ENCODE measurements at places on chromosomes 2 and 18.

- DNase-seq = no peak
Observed at GRCh38 chr18:36205166-36205565, 17.9 kb downstream of the MOCOS start.

- no peak for DNase-seq
Observed at GRCh38 chr18:42549596-42549995, 565.9 kb downstream of the RIT2 start.

- no peak for DNase-seq
Observed at GRCh38 chr2:58293056-58293455, 51.9 kb upstream of the FANCL start.

GRCh38 chr2:11458753-11459152 lies 7.2 kb downstream of the E2F6 start:
- no peak for DNase-seq

DNA sequence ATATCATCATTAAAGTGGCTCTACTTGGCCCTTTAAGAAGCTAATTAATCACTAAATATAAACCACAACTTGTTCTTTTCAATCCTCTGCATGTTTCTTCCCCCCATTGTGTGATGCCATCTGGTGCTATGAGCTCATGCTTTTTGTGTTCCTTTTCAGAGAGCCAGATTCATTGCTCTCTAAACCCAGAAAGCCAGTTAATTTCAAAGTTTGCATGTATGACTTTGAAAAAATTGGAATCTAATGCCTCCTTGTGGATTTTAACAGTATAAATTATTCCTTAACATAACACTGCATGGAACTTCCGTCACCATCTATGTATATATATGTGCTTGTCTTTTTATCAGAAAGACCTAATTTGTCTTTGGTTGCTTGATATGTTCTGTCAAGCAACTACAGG lies 31.1 kb downstream of the TMEM178A start:
- peak; percentile 70 for DNase-seq

DNA sequence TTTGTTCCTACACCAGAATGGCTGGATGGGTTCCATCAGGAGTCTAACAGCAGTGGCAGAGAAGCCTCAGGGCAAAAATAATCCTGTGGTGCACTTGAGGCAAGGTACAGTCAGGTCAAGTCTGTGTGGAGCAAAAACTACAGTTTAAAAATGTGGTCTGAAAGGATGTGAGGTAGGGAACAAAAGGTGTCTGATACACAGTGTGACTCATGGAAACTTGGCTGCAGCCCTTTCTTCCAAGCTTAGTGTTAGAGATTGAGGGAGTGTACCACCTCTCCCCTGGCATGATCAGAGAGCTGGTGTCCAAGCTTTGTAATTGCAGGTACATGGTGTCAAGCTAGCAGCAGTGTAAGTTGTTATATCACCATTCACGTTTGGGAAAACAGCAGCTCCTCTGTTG lies 8.9 kb downstream of the ANKAR start:
- DNase-seq = no peak

DNA sequence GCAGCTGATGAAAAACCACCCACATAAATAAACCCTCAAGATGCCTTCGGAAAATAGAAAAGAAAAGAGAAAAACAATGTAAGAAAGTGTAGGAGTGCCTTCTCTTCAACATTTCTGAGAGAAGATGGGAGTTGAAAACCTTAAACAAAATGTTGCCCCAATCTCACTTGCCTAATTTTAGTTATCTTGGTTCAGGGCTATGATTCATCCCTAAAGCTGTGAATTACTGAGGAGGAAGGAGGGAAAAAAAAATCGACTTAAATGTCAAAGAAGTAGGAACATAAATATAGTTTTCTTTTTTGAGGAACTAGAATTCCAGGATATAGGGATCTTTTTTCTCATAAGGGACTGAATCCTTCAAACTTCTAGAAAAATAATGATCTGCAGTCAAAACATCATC lies 360.3 kb downstream of the TGIF1 start:
- DNase-seq = peak; percentile 25

- DNase-seq = no peak
Observed at GRCh38 chr2:3604991-3605961, 10.4 kb downstream of the COLEC11 start.

DNA sequence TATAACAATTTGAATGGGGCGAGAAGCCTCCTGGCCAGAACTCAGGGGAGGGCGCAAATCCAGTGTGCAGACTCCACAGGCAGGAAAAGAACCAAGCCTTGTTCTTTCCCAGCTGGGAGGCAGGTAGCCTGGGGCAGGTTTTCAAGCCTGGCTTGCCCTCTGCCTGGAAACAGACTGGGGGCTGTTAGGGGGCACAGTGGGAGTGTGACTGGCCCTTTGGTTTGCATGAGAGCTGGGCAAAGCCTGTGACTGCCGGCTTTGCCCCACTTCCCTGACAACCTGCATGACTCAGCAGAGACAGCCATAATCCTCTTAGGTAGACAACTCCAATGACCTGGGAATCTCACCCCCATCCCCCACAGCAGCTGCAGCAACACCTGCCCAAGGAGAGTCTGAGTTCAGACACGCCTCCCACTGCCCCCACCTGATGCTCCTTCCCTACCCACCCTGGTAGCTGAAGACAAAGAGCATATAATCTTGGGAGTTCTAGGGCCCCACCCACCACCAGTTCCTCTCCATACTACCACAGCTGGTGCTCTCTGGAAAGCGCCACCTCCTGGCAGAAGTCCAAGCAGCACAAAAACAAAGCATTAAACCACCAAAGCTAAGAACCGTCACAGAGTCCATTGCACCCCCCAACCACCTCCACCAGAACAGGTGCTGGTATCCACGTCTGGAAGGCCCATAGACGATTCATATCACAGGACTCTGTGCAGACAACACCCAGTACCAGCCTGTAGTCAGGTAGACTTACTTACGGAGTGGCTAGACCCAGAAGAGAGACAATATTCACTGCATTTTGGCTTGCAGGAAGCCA lies 402.5 kb downstream of the STK39 start:
- DNase-seq = no peak

DNA sequence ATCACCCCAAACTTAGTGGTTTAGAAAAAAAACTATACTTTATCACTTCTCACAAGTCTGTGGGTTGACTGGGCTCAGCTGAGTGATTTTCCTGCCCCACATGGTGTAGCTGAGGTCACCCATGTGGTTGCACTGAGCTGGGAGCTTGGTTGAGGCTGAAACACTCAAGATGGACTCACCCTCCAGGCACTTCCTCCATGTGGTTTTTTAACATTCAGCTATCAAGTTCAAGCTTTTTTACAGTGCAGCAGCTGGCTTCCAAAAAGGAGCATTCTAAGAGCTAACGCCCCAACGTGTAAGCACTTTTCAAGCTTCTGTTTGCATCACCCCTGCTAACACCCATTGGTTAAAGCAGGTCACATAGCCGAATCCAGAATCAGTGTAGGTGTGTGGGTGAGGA lies 105.9 kb upstream of the CREB1 start:
- peak; percentile 95 for DNase-seq

DNA sequence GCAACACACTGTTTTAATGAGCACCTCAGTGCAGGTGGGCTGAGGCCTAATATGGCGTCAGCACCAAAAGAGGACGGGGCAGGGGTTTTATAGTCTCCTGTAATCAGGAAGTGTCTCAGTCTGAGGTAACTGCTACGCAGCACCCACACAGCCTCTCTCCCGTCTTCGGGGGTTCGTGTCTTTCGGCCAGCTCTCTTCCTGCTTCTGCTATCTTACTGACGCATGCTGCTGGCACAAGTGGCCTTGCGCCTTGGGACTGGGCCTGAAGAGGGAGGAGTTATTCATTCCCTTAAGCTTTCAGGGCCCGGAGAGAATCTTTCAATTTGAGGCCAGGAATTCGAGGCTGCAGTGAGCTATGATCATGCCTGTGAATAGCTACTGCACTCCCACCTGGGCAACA lies 14.5 kb upstream of the PAPOLG start:
- no peak for DNase-seq

- peak; percentile 87 for DNase-seq
Observed at GRCh38 chr2:237298151-237299118, 115.5 kb downstream of the COL6A3 start.

DNA sequence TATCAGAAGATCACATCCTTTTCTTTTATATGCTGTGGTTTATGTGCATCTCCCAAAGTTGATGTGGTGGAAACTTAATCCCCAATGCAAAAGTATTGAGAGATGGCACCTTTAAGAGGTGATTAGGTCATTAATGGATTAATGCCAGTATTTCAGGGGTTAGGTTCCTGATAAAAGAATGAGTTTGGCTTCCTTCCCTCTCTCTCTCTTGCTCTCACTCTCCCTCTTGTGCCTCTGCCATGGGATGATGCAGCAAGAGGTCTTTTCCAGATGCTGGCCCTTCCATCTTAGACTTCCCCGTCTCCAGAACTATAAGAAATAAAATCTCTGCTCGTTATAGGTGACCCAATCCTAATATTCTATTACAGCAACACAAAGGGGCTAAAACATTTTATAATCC lies 85.0 kb downstream of the TTC27 start:
- DNase-seq = peak; percentile 31

DNA sequence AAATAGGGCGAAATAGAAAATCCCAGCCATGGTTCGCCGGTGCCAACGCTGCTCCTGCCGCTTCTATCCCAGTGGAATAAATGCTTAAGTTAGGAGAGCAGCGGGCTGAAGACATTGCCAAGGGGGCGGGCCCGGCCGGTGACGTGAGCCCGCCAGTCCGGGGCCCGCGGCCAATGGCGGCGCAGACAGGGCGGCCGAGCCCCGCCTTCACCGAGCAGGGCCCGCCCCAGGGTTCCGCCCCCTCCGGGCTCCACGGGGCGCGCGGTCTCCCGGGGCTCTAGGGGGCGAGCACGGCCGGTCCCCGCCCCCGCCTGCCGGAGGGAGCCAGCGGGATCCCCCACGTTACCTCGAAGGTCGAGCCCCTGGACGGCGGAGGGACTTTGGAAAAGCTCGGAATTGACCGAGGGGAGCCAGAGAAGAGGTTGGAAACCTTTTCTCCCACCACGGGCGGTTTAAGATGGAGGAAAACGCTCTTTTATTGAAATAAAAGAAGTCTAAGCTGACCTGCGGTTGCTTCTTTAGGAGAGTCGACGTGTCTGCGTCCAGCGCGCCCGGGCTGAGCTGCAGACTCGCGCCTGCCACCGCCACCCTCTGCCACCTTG lies at the start of gene EPHA4:
EPHA4 (minus strand) TSS at position 86 of the 602 bp plus-strand sequence; CDS start at position 30, 56 bp downstream.
- DNase-seq = peak; percentile 87

GRCh38 chr2:227472265-227473121 lies 537 bp downstream of the AGFG1 start:
- no peak for DNase-seq

- DNase-seq = peak; percentile 5
Observed at GRCh38 chr2:26438926-26439325, 37.2 kb downstream of the DRC1 start.

DNA sequence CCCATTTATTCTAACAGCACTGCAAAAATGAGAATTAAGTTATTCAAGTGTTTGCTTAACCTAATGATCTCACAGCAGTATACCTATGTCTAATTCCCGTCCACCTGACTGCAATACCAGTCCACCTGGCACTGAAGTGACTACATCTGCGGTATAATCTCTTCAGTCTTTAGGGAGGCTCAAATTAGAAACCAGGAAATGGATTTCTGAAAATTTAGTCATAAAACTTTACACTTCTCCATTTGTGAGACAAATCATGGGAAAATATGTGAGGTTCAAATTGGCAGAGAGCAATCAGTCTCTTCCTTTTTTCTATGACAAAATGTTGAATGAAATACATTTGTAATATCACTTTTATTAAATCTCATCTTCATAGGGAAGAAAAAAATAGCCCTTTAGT lies 33.0 kb downstream of the FTCDNL1 start:
- DNase-seq = no peak

DNA sequence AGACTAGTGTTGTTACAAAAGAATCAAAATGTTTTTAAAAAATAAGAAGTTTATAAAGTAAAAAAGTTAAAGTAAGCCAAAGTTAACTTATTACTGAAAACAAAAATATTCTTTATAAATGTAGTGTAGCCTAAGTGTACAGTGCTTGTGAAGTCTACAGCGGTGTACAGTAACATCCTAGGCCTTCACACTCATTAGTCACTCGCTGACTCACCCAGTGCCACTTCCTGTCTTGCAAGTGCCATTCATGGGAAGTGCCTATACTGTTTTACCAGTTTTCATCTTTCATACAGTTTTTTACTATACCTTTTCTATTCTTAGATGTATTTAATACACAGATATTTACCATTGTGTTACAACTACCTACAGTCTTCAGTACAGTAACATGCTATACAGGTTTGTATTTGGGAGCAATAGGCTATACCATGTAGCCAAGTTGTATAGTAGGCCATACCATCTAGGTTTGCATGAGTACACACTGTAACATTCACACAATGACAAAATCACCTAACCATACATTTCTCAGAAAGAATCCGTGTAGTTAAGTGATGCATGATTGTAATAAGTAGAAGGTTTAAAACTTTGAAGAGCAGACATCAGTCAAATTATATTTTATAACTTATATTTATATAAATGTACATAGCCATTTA lies 13.4 kb downstream of the SERPINB7 start:
- peak; percentile 90 for DNase-seq

DNA sequence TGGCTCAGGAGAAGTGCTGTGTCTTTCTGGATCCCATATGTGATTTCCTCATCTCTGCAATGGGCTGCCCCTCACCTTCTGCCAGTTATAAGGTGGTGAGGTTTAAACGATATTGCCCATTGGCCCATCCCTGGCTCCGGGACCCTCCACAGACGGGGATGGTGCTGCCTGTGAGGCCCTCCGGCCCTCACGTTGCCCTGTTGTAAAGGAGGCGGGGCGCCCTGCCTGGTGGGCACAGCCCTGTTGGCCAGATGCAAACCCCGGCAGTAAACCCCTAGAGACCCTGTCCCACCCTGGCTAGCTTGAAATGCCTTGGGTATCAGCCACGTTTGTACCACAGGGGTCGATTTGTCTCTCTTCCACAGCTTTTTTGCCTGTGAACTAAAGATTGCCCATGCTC lies 7.4 kb downstream of the ARHGEF4 start:
- no peak for DNase-seq

DNA sequence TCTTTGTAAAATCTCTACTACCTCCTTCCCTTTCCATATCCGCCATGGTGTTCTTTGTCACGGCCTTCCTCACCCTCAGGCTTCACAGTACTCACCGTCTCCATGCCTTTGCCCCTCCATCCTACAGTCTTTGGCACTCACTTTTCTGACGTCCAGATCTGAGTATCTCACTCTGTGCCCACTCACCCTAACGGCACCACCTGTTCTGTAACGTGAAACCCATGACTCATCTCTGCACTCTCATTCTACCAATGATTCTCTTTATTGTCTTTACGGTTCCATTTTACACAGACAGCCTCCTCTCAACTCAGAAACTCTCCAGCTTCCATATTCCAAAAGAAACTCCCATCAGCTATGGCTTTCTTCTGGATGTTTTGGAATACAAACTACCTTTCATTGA lies 56.7 kb downstream of the NETO1 start:
- DNase-seq = no peak

GRCh38 chr2:149313512-149313972 lies 16.8 kb upstream of the LYPD6 start:
- DNase-seq = peak; percentile 49

GRCh38 chr2:201775326-201775725 lies 5.4 kb downstream of the ALS2 start:
- no peak for DNase-seq
